Colonic mucosa (tissue), 4 donors: ENCODE measurements at places on chromosomes 3 and 15. TPM values are rescaled to one million over a fixed set of nuclear protein-coding genes. Genes with fewer than 3 reads are reported as not detected.

Gene FBN1
- total RNA-seq, result 19.5 TPM

Gene EOGT
- total RNA-seq, result 9.1 TPM

Gene PROS1
- 11.2 TPM for total RNA-seq

Gene ADGRG7
- total RNA-seq, result 3.2 TPM

Gene GRK7
- total RNA-seq, result not detected

Gene TMCO5A
- not detected for total RNA-seq

Gene SLC2A2
- 0.27 TPM for total RNA-seq

Gene TLR9
- 0.25 TPM for total RNA-seq

Gene B3GALNT1
- 1.8 TPM for total RNA-seq

Gene MYLK
- 267 TPM for total RNA-seq

Gene CAPN3
- 6.8 TPM for total RNA-seq

Gene RPL35A
- 758 TPM for total RNA-seq

Gene CCDC174
- 17.9 TPM for total RNA-seq

Gene ZDHHC23
- 33.2 TPM for total RNA-seq

Gene TEX55
- not detected for total RNA-seq

Gene DISP2
- total RNA-seq, result 16.3 TPM

Gene PSMD6
- total RNA-seq, result 75.8 TPM

Gene CFAP20DC
- total RNA-seq, result 1.8 TPM

Gene PP2D1
- total RNA-seq, result not detected

Gene NCEH1
- 42.2 TPM for total RNA-seq

Gene PLIN1
- total RNA-seq, result 0.90 TPM

Gene MUC4
- 150 TPM for total RNA-seq

Gene CPNE4
- total RNA-seq, result 0.16 TPM

Gene PPP1R14D
- total RNA-seq, result 137 TPM

Gene TRH
- not detected for total RNA-seq

Gene NR2F2
- 25.7 TPM for total RNA-seq

Gene CCR8
- total RNA-seq, result 0.47 TPM

Gene NSUN3
- total RNA-seq, result 18.8 TPM

Gene MCCC1
- total RNA-seq, result 27.2 TPM

Gene MAGI1
- 23.4 TPM for total RNA-seq

Gene CHRM5
- total RNA-seq, result not detected

Gene ADCY5
- total RNA-seq, result 5.6 TPM

Gene ACAD11
- total RNA-seq, result 8.9 TPM

Gene ASB14
- not detected for total RNA-seq

Gene WDR93
- total RNA-seq, result not detected

Gene PAQR9
- total RNA-seq, result not detected

Gene SHC4
- 0.50 TPM for total RNA-seq

Gene FXR1
- total RNA-seq, result 74.5 TPM

Gene C3orf52
- 39.3 TPM for total RNA-seq

Gene CCR3
- not detected for total RNA-seq

Gene AGBL1
- 0.24 TPM for total RNA-seq

Gene FOXL2
- total RNA-seq, result not detected

Gene IGF1R
- total RNA-seq, result 37.0 TPM

Gene ARHGAP31
- 8.9 TPM for total RNA-seq

Gene FHIT
- total RNA-seq, result 7.7 TPM

Gene COL6A6
- total RNA-seq, result not detected

Gene PPM1L
- total RNA-seq, result 15.6 TPM

Gene RTF1
- 21.0 TPM for total RNA-seq

Gene MYL3
- total RNA-seq, result not detected

Gene ZNF80
- total RNA-seq, result not detected

Gene SPINK8
- not detected for total RNA-seq

Gene KBTBD12
- total RNA-seq, result 3.2 TPM

Gene ROPN1B
- not detected for total RNA-seq

Gene DENND4A
- total RNA-seq, result 15.7 TPM

Gene A4GNT
- total RNA-seq, result not detected

Gene THBS1
- total RNA-seq, result 162 TPM

Gene MAPKAPK3
- total RNA-seq, result 45.1 TPM

Gene WDR48
- total RNA-seq, result 51.2 TPM

Gene SEMA7A
- 2.0 TPM for total RNA-seq

Gene SPTSSB
- 1.6 TPM for total RNA-seq
